ENCODE measurements at places on chromosomes 1 and 21.

- H3K27ac ChIP-seq, result no peak overlapping the region
- no peak for DNase-seq
- H3K36me3 ChIP-seq, result no peaks in the 10 kb centered on the region
- H3K4me1 ChIP-seq, result no peaks in the 10 kb centered on the region
Observed at GRCh38 chr1:180482425-180483275, 19.7 kb downstream of the ACBD6 start.

DNA sequence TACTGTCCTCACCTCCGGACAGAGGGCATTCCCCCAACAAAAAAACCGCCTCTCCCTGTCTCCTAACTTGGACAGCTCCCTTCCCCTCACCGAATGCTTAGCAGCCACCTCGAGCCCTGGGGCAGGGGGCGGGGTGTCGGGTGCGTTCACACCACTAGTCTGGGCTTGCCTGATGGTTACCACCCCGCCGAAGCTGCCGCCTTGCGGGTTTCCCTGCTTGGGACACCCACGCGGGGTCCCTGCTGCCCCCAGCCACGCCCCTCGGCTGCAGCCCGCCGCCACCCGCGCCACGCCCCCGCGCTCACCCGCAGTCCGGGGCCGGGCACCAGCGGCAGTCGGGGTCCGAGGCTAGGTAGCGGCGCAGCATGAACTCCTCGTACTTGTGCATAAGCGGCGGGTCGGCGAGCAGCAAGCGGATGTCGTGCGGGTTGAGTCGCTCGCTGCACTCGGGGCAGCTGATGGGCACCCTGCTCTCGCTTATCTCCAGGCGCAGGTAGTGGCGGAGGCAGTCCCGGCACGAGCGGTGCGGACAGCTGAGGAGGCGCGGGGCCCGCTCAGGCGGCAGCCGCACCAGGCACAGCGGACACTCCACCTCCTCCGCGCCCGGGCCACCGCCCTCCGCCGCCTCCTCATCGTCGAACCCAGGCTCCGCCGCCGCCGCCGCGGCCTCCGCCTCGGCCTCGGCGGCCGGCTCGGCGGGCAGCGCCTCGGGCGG is 706 bp downstream of the RNF19B start:
- H3K36me3 ChIP-seq, result no peaks in the 10 kb centered on the region
- H3K4me1 ChIP-seq, result peaks cover 27% of the 10 kb centered on the region
- H3K27ac ChIP-seq, result peak overlapping the region; percentile 93
- H3K4me3 ChIP-seq, result peak overlapping the region; percentile 85
- H3K27me3 ChIP-seq, result no peaks in the 10 kb centered on the region
- peak; percentile 75 for DNase-seq

- H3K4me1 ChIP-seq, result no peaks in the 10 kb centered on the region
- H3K4me3 ChIP-seq, result no peak overlapping the region
- no peak overlapping the region for H3K27ac ChIP-seq
- DNase-seq, result no peak
- H3K27me3 ChIP-seq, result no peaks in the 10 kb centered on the region
- no peaks in the 10 kb centered on the region for H3K36me3 ChIP-seq
Observed at GRCh38 chr1:230542681-230543080, 99.6 kb upstream of the COG2 start.

DNA sequence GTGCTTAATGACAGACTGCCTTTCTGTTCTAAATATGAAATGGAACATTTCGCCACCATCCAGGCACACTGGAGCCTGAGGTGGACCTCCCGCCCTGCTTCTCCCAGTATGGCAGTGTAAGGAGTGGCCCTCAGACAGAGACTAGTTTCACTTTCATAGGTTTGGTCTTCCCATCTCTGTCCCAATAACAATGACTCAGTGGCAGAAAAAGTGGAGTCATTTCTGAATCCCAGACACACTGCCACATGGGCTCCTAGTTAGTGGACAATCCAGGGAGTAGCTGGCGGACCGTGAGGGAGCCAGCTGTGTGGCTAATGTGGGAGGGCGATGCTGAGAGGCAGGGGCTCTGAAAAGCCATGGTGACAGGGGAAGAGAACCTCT is 95.6 kb upstream of the TSPAN2 start:
- H3K4me3 ChIP-seq, result no peak overlapping the region
- no peaks in the 10 kb centered on the region for H3K27me3 ChIP-seq
- peaks cover 8% of the 10 kb centered on the region for H3K4me1 ChIP-seq
- H3K27ac ChIP-seq, result no peak overlapping the region
- no peak for DNase-seq

- H3K4me3 ChIP-seq, result no peak overlapping the region
- no peak overlapping the region for H3K27ac ChIP-seq
- no peaks in the 10 kb centered on the region for H3K4me1 ChIP-seq
- H3K27me3 ChIP-seq, result no peaks in the 10 kb centered on the region
Observed at GRCh38 chr1:175576865-175577264, 166.5 kb downstream of the TNR start.

- H3K36me3 ChIP-seq, result no peaks in the 10 kb centered on the region
- H3K27me3 ChIP-seq, result no peaks in the 10 kb centered on the region
- H3K27ac ChIP-seq, result no peak overlapping the region
- no peak overlapping the region for H3K4me3 ChIP-seq
- DNase-seq, result peak; percentile 62
Observed at GRCh38 chr1:6033986-6034749, 11.5 kb upstream of the KCNAB2 start.

DNA sequence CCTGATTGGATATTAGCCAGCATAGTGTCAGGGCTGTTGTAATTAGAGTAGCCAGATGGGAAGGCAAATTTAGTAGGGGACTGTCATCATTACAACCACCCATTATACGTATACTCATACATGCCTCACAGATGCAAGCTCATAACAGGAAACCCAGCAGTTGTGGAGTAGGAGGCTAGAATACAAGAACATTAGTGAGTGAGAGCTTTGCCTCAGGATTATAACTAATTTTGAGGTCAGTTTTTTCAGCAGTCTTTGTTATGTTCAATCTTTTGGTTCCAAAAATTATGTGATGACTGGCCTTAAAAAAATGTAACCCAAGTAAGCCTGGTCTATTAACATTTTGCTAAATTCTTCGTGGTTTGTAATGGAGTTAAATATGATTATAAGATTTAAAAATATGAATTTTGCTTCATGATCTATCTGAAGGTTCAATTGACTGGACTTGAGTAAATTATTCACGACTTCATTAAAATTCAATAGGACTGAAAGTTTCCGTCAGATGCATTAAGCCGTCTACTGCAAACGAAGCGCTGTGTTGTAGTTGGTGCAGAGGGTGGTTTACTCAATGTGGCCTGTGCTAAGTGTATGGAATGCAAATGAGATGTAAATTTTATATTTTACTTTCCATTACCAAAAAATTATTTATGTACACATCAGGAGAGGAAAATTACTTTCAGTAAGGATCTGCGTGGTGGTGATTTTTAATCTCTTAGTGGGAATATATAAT is 48.8 kb downstream of the KCNK1 start:
- DNase-seq, result no peak
- no peaks in the 10 kb centered on the region for H3K27me3 ChIP-seq
- H3K4me1 ChIP-seq, result no peaks in the 10 kb centered on the region

DNA sequence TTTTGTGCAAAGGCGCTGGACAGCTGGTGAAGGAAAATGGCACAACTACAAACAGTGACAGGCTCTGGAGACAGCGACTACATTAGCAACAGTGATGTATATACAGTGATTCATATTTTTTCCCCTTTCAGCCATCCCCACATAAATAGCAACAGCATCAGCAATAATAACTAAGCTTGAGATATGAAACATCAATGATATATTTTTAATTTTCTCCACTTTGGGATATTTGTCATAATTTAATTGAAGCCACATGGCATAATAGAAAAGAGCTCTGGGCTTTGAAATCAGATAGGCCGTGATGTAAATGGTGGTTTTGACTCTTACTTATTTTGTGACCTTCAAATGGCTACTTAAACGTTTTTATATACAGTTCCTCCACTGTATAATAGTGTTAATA is 764.3 kb upstream of the PRMT6 start:
- H3K4me3 ChIP-seq, result no peak overlapping the region
- no peaks in the 10 kb centered on the region for H3K4me1 ChIP-seq
- no peak for DNase-seq
- H3K27me3 ChIP-seq, result no peaks in the 10 kb centered on the region
- no peak overlapping the region for H3K27ac ChIP-seq

GRCh38 chr1:30635391-30635975 is 87.9 kb downstream of the MATN1 start:
- H3K4me3 ChIP-seq, result no peak overlapping the region
- H3K4me1 ChIP-seq, result no peaks in the 10 kb centered on the region
- H3K27ac ChIP-seq, result no peak overlapping the region
- H3K27me3 ChIP-seq, result no peaks in the 10 kb centered on the region

GRCh38 chr1:73517603-73518191 is 680.3 kb downstream of the LRRIQ3 start:
- H3K4me3 ChIP-seq, result no peak overlapping the region
- no peaks in the 10 kb centered on the region for H3K27me3 ChIP-seq
- no peak overlapping the region for H3K27ac ChIP-seq
- H3K36me3 ChIP-seq, result no peaks in the 10 kb centered on the region
- H3K4me1 ChIP-seq, result no peaks in the 10 kb centered on the region
- no peak for DNase-seq

GRCh38 chr21:42558846-42559245 is 45.2 kb downstream of the SLC37A1 start:
- peaks cover 22% of the 10 kb centered on the region for H3K36me3 ChIP-seq
- no peaks in the 10 kb centered on the region for H3K4me1 ChIP-seq
- no peak overlapping the region for H3K4me3 ChIP-seq

GRCh38 chr1:64502931-64503330 is 33.0 kb downstream of the CACHD1 start:
- H3K4me3 ChIP-seq, result no peak overlapping the region
- no peaks in the 10 kb centered on the region for H3K36me3 ChIP-seq
- peaks cover 9% of the 10 kb centered on the region for H3K4me1 ChIP-seq
- H3K27me3 ChIP-seq, result no peaks in the 10 kb centered on the region
- H3K27ac ChIP-seq, result no peak overlapping the region
- no peak for DNase-seq

GRCh38 chr1:24639881-24640280 is 3.2 kb upstream of the SRRM1 start:
- H3K27ac ChIP-seq, result no peak overlapping the region
- no peaks in the 10 kb centered on the region for H3K27me3 ChIP-seq
- H3K4me3 ChIP-seq, result no peak overlapping the region
- no peaks in the 10 kb centered on the region for H3K36me3 ChIP-seq
- H3K4me1 ChIP-seq, result peaks cover 16% of the 10 kb centered on the region

DNA sequence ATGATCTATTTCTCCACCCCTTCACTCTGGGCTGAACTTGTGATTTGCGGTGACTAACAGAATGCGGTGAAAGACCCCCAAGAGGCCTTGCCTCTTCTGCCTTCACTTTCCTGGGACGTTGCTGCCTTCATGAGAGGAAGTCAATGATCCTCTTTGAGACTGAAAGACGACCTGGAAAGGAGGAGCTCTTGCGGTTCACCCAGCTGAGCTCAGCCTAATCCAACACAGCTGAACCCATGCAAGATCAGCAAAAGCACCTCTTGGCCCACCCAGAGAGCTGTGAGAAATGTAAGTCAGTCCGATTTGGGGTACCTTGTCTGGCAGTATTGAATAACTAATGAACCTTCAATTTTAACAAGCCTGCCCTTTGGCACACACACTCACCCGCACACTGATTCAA is 767.4 kb upstream of the TPTE start:
- no peaks in the 10 kb centered on the region for H3K36me3 ChIP-seq
- H3K27me3 ChIP-seq, result no peaks in the 10 kb centered on the region
- H3K27ac ChIP-seq, result no peak overlapping the region
- no peak for DNase-seq

DNA sequence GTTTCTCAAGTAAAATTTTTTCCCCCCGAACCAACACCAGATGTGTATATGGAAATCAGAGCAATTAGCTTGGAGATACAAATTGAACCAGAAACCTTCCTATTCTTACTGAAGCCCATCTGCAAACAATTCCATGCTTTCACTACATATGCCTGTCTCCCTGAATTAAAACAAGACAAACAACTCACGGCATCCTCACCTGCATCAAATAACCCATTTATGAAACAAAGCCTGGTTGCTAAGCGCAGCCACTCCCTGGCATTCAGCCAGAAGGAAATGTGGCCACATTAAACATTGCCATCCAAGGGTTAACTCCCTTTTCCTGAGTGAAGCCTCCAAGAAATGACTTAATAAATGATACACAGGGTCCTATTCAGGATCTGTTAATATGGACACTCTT is 55.3 kb downstream of the APP start:
- no peaks in the 10 kb centered on the region for H3K27me3 ChIP-seq
- DNase-seq, result peak; percentile 35
- H3K27ac ChIP-seq, result peak overlapping the region; percentile 60
- no peak overlapping the region for H3K4me3 ChIP-seq
- H3K4me1 ChIP-seq, result peaks cover 38% of the 10 kb centered on the region
- H3K36me3 ChIP-seq, result no peaks in the 10 kb centered on the region

DNA sequence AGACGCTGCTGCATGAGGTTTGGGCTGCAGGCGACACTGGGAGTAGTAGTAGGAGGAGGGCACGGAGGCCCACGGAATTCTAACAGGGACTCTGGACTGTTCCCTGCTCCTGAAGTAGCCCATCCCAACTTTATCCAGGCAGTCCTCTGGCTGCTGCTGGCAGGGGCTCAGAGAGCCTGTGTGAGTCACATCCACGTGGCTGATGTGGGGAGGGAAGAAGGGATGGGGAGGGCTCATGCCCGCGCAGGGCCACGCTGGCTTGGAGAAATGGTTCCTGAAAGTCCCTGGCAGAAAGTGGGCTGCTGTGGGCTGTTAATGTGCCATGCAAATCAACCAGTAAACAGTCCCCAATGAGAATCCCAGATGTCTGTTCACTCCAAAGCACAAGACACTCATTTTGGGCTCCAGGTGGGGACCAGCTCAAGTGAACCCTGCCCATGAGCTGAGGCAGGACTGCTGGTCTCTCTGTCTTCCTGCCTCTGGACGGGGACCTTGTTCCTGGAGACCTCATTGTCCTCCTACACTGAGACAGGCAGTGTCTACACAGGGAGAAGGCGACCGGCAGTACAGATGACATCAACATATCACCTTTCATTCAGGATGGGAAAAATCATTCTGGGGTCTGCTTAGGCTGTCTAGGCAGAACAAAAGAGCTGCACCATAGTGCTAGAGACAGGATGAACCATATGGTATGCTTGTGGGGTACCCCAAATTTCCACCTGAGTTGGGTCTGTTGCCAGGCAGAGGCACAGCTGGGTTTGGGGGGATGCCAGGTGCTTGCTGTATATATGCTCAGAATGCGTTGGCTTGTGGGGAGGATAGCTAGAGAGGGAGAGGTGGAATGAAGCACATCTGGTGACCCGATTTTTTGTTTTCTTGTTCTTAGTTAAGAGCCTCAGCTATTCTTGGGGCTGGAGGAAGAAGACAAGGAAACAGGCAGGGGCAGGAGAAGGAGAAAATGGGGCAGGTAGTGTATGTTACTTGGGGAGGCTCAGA is 57.9 kb upstream of the FMOD start:
- no peak overlapping the region for H3K4me3 ChIP-seq
- DNase-seq, result no peak
- no peaks in the 10 kb centered on the region for H3K36me3 ChIP-seq
- H3K27ac ChIP-seq, result no peak overlapping the region

DNA sequence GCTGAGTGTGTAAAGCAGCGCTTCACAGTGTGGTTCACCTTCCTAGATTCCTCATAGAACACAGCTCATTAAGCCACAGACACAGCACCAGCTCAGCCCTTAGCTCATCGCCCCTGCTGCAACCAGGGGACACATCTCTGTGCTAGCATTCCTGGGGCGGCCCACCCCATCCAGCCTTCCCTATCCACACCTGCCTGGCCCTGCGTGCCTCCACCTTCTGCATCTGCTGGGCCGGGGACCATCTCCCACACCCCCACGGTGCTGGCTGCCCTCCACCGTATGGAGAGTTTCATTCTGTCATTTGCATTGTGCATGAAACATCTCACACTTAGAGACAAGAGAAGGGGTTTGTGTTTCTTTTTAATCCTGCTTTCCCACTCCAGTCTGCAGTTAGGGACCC is 35.8 kb upstream of the PRSS38 start:
- H3K4me3 ChIP-seq, result no peak overlapping the region
- no peaks in the 10 kb centered on the region for H3K4me1 ChIP-seq
- no peaks in the 10 kb centered on the region for H3K27me3 ChIP-seq
- no peak for DNase-seq
- no peak overlapping the region for H3K27ac ChIP-seq
- no peaks in the 10 kb centered on the region for H3K36me3 ChIP-seq

Measured in pancreas (tissue), 10 donors.